ENCODE measurements at places on chromosomes 3 and 15.

GRCh38 chr15:101188637-101189408 is 63.0 kb downstream of the CHSY1 start:
- no peak overlapping the region for H3K27ac ChIP-seq
- peaks cover 7% of the 10 kb centered on the region for H3K36me3 ChIP-seq
- no peak overlapping the region for H3K4me3 ChIP-seq
- no peaks in the 10 kb centered on the region for H3K27me3 ChIP-seq

GRCh38 chr3:129474984-129475804 is 35.2 kb downstream of the IFT122 start:
- H3K4me1 ChIP-seq = no peaks in the 10 kb centered on the region
- DNase-seq = no peak
- H3K4me3 ChIP-seq = no peak overlapping the region
- no peaks in the 10 kb centered on the region for H3K27me3 ChIP-seq
- H3K27ac ChIP-seq = no peak overlapping the region

DNA sequence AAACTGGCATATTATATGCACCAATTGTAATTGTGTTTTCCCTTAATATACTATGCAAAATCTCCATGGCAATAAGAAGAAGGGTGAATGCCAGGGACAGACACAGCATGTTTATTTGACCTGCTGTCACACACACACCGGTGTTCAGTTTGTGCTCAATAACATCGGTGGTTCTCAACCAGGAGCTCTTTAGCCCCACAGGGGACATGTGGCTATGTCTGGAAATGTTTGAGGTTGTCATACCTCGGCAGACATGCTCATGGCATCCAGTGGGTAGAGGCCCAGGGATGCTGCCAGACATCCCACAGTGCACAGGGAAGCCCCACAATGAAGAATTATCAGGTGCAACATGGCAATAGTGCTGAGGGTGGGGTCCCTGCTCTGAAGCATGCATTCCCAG is 38.2 kb downstream of the GLB1 start:
- H3K27ac ChIP-seq = no peak overlapping the region
- no peaks in the 10 kb centered on the region for H3K27me3 ChIP-seq
- peaks cover 40% of the 10 kb centered on the region for H3K4me1 ChIP-seq
- H3K36me3 ChIP-seq = peaks cover 38% of the 10 kb centered on the region

- no peaks in the 10 kb centered on the region for H3K4me1 ChIP-seq
- DNase-seq = no peak
- no peak overlapping the region for H3K27ac ChIP-seq
- no peaks in the 10 kb centered on the region for H3K36me3 ChIP-seq
These were observed 282.7 kb downstream of the SHQ1 start for GRCh38 chr3:72565593-72565992.

GRCh38 chr15:82047453-82048400 is 1.9 kb upstream of the MEX3B start:
- peaks cover 19% of the 10 kb centered on the region for H3K4me1 ChIP-seq
- no peak for DNase-seq
- H3K27me3 ChIP-seq = peaks cover 29% of the 10 kb centered on the region
- H3K4me3 ChIP-seq = peak overlapping the region; percentile 87

- no peak overlapping the region for H3K27ac ChIP-seq
- H3K4me1 ChIP-seq = no peaks in the 10 kb centered on the region
- no peak for DNase-seq
These were observed 233.5 kb downstream of the MYRIP start for GRCh38 chr3:40042752-40043443.

DNA sequence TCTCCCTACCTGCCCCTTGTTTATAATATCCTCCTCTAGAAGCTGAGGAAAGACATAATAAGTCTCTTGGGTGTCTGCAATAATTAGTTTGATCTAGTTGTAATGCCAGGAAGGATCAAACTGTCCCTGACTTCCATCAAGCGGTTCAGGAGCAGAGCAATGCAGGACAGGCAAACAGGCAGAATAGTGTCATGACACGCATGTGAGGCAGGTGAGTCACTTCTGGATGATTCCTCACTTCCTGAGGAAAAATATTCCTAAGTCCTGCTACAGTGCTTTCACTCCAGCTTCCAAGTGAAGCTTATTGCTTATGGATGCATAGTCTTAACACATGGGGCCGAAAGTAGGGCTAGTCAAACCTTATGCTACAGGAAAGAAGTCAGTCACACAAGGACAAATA is 85.8 kb downstream of the GREM1 start:
- DNase-seq = no peak
- no peaks in the 10 kb centered on the region for H3K27me3 ChIP-seq
- H3K4me3 ChIP-seq = no peak overlapping the region
- H3K27ac ChIP-seq = no peak overlapping the region
- H3K36me3 ChIP-seq = no peaks in the 10 kb centered on the region
- no peaks in the 10 kb centered on the region for H3K4me1 ChIP-seq

GRCh38 chr3:9180764-9181117 is 68.7 kb downstream of the SRGAP3 start:
- no peaks in the 10 kb centered on the region for H3K27me3 ChIP-seq
- peaks cover 15% of the 10 kb centered on the region for H3K4me1 ChIP-seq
- no peak for DNase-seq
- H3K36me3 ChIP-seq = no peaks in the 10 kb centered on the region

DNA sequence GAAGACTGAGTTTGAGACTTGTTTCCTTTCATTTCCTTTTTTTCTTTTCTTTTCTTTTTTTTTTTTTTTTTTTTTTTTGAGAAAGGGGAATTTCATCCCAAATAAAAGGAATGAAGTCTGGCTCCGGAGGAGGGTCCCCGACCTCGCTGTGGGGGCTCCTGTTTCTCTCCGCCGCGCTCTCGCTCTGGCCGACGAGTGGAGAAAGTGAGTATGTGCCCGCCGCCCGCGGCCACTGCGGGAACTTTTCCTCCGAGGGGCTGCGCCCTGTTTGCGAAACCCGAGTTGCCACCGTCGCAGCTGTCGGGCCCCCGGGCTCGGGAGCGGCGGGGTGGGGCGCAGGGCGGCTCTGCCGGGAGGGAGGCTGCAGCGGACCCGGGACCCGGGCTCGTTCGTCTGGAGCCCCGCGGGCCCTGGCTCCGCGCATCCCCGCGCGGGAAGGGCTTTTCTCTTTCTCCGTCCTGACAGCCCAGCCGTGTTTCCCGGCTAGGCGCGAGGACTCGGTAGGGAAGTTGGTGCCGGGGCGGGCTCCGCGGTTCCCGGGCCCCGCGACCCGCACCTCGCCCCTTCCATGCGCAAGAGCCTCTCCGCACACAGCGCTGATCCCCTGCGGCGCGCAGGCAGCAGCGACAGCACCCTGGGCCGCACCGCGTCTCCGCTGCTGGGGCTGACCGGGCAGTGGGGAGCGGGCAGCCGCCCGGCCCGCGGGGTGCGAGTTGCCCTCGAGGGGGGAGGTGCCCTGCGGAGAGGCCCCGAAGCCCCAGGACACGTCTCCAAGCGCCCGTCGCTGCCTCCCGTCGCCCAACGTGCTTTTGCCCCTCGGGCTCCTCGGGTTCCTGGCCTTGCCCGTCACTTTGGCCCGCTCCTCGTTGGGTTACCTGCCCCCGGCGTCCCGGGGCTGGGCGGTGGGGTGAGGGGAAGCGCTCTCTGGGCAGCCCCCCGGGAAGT is 1.4 kb downstream of the IGF1R start:
- DNase-seq = peak; percentile 68
- H3K27ac ChIP-seq = no peak overlapping the region
- no peaks in the 10 kb centered on the region for H3K36me3 ChIP-seq
- peak overlapping the region; percentile 62 for H3K4me3 ChIP-seq
- H3K27me3 ChIP-seq = peaks cover 19% of the 10 kb centered on the region
- peaks cover 23% of the 10 kb centered on the region for H3K4me1 ChIP-seq

DNA sequence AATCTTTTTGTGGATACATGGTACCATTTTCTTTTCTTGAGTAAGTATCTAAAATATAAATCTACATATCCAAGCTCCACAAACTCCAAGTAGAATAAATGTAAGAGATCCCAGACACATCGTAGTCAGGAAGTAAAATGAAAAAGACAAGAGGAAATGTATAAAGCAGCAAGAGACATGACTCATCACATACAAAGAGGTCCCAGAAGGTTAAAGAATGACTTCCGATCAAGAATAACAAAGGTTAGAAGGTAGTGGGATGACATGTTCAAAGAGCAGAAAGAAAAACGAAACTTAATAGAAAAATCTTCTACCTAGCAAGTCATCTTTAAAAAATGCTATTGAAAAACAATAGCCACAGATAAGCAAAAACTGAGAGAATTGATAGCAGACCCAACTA is 705.8 kb downstream of the NR2F2 start:
- H3K27ac ChIP-seq = no peak overlapping the region
- DNase-seq = no peak
- H3K36me3 ChIP-seq = no peaks in the 10 kb centered on the region

Measured in B cell (primary cell).